ENCODE measurements at places on chromosomes 7 and 10.

- no peak for DNase-seq
Measured at GRCh38 chr10:110268442-110268841, 36.3 kb downstream of the SMNDC1 start.

DNA sequence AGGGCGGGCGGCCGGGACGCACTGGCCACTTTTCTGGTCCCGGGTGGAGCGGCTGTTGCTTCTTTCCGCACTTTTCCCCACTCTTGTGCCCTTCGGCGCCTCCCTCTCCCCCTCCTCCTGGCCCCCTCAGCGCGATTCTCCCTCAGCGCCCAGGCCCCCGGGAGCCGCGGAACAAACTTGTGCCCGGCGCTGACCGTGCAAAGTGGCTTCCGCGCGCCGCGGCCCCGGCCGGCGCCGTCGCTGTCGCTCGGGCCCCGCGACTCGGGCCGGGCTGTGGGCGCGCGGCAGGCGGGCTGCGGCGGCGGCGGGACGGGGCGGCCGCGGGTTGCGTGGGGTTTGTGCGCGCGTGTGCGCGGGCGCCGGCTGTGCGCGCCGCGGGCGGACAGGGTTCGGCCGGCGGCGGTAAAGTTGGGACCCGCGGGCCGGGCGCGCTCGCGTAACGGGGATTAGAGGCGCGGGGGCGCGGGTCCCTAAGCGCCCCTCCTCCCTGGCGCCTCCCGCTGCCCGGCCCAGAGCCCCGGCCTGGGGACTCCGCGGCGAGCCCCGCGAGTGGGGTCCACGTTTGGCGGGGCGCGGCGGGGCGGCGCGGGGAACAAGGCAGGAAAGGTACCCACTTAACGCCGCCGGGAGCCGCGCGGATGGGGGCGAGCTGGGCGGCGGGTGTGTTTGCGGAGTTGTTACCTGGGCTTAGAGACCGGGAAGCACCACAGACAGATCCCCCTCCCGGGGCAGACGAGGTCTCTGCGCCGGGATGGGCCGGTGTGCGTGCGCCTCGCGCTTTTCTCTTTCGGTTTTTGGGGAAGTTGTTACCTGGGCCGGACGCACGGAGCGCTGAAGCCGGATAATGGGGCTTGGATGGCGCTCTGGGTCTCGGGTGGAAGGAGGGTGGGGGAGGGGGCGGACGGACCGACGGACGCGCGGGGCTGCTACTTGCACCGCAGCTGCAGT lies 860 bp downstream of the ZEB1 start:
- peak; percentile 28 for DNase-seq

- DNase-seq: no peak
Measured at GRCh38 chr10:74227697-74228424, 76.8 kb downstream of the ADK start.

DNA sequence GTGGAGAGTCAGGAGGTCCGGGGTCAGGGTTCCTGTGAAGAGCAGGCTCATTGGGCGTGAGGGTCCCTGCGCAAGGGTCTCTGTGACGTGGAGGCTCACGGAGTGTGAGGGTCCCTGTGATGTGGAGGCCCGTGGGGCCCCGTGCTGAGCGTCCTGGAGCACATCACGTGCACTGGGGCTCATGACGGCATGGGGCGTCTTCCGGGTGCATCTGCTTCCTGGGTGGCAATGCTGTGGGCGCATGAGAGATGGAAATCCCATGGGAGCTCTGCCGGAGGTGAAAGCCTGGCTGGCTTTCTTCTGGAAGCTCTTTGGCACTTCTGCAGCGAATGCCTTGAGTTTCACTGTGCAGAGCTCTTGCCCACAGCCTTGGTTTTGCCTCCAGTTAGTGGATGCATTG lies 71.4 kb downstream of the WDR37 start:
- no peak for DNase-seq

DNA sequence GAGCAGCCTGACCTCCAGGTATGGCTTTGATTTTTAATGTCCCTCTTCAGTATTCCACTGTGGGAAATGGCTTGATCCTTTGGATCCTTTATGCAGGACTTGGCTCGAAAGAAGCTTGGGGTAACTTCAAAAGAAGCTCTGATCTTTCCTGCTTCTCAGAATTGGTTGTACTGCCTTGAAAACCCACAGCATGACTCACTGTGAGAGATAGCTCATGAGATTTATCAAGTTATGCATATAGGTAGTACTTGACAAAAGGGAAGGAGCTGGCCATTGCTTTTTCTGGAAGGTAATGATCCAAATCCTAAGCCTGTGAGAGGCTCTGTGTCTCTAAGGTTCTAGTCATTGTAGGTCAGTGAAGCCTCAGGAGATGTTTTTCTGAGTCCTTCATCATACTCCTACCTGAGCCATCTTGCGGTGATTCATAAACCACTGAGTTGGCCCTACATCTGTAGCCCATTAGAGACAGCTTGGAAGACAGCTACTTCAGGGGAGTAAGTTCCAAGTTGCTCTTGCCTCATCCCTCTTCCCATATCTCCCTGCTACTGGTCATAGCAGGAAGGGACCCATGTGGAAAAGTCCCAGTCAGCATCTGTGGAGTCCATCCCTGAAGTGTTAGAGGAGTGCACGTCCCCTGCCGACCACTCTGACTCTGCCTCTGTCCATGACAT lies 36.7 kb upstream of the NFKB2 start:
- DNase-seq: no peak

DNA sequence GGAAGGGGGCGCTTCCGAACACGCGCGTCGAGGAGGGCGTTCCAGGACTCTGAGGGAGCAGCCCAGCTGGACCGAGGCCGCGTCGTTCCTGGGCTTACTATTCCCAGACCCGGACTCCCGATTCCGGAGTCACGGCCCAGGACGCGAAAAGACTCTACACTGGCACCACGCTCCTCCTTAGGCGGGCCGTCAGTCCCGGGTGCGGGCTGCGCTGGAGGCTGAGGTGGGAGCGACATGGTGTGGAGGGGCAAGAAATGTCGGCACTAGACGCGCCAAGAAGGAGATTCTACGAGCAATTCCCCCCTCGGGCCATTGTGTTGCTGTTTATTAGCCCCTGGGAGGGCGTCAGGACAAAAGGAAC lies 584 bp upstream of the RUNDC3B start:
- no peak for DNase-seq

DNA sequence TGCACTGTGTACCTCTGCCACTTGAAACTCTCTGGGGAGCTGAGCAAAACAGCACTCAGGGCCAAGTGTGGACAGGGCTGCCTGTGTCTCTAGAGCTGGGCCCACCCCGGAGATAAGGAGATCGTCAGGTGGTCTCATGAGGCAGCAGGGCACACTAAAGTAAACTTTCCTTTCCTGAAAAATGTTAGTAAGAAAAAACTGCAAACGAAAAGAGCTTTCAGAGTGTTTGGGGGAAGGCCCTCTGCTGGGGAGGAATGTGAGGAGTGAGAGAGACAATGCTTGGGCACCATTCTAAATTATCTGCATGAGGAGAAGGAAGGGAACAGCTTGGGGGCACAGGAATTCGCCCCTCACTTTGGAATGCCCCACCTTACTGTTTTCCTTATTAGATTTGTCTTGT lies 127.7 kb downstream of the ATXN7L1 start:
- DNase-seq: no peak

GRCh38 chr10:10489076-10489475 lies 528.6 kb upstream of the CELF2 start:
- no peak for DNase-seq

DNA sequence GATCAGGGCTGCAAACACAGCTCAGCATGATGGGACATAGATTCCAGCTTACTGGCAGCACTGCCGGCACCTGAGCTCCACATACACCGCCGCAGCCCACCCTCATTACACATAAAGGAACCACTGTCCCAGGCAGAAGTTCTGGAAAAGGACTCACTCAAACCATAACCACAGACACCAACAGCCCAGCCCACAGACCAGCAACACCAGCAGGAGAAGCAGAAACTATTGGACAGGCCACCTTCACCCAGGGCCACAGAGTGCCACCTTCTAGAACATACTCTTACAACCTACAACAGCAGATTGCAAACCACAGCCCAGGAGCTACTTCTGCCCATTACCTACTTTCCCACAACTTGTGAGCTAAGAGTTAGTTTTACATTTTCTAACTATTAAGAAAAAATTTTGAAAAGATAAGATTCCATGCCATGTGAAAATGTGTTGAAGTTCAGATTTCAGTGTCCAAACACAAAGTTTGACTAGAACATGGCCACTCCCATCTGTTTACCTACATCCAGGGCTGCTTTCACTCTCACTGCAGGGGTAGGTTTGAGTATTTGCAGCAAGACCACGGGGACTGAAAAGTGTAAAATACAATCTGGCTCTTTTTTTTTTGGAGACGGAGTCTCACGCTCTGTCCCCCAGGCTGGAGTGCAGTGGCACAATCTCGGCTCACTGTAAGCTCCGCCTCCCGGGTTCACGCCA lies 153.0 kb downstream of the TNS3 start:
- DNase-seq: no peak

- no peak for DNase-seq
Measured at GRCh38 chr7:96663871-96664445, 45.7 kb downstream of the SEM1 start.

- no peak for DNase-seq
Measured at GRCh38 chr7:134337980-134338379, 21.2 kb upstream of the SLC35B4 start.

Data from T-helper 1 cell (primary cell).